ENCODE measurements at places on chromosomes 2 and 18.

DNA sequence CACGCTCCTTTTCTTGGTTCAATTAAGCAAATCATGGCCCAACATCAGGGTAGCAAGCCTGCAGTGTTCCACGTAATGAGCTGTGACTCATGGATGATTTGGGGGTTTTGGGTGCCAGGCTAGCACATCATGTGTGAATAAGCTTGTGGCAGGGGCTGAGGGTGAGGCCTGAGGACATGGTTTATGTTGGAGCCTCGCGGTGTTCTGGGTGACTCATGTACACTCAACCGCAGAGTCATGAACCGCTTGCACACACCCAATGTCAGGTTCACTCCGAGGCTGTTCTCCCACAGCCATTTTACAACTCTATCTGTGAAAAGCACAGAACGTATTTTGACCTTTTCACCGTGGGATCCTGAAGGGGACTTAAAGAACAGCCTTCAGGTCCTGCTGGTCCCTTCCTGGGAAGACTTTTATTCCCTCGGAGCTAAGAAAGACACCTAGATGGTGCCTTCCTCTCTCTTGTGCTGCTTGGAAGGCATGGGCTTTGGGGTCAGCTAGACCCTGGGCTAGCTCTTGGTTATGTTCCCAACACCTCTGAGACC lies 139.9 kb upstream of the ZEB2 start:
- no peak for DNase-seq

DNA sequence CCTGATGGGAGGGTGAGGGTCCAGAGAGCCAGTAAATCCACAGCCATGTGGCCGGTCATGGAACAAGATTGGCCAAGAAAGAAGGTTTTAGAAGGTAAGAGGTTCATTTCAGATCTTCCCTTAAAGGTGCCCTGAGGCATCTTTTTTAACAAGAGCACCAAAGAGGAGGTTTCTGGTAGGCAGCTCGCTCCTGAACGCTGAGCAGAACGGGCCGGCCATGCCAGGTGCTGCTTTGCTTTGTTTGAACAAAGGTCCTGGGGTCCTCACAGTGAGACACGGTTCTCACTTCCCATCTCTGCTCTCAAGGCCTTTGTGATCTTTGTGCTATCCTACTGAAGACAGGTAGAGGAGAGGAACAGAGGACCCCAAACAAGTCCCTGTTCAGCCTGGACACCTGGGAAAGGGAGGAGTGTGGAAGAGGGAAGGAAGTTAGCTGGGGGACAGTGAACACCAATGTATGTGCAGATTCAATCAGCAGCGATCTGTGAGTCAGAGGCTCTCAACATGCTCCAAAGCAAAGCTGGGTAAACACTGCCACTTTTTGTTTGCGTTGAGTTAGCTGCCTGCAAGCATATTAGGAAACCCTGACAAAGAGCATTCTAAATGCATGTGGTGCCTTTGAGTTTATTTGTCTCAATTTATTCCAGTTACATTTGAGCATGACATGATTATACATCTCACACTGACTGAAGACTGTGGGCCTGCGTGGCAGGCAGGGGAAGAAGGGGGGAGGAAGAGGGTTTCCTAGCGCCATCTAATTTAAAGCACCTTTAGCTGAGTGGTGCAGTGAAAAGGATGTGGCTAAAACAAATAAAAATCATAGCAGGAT lies 102.4 kb downstream of the ASB1 start:
- DNase-seq = no peak

DNA sequence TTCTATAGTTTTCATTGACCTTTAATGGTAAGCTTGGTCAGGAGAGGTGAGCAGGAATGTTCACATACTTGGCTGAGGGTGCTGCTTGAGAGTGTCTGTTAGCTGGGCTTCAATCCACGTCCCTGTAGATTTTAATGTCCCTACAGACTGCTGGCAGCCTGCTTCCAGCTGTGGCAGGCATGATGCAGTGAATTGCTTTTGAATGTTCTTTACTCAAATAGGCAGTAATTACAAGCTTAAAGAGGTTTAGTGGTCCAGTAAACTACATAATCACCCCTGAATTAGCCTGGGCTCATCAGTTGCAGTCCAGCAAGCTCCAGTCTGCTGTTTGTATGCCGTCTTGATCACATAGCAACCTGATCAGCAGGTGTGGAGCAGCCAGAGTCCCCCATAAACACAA lies 102.1 kb downstream of the MEIS1 start:
- no peak for DNase-seq

- no peak for DNase-seq
Observed at GRCh38 chr2:7060156-7060555, 142.9 kb downstream of the RNF144A start.

GRCh38 chr18:76988827-76989646 lies 143.5 kb downstream of the MBP start:
- DNase-seq = no peak

GRCh38 chr18:28459587-28459986 lies 282.7 kb upstream of the CDH2 start:
- DNase-seq = no peak

DNA sequence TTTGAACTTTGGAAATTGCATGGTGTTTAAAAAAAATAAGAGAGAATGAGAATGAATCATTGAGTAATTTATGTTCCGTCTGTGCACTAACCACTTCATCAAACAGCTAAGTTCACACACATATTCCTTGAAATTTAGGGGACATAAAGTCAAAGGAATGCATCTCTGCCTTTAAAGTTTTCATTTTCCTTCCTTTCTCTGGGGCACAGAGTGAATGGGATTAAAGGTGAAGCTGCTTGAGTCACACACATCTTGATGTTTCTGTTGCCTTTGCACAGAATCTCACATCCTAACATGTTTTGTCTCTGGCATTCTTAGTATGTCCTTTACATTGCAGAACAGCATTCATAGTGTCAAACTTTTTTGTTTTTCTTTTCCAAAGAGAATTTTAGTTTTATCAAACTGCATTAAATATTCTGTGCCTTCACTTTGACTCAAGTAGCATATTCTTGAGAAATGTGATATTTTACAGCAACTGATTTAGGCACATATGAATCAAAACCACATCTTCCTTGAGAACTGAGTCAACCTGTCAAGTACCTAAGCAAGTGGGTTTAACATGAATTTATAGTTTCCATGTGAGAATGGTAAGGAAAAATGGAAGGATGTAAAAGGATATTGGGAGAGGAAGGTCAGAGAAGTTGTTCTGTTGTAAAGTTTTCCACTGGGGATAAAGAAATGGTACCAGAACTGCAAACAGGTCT lies 169.1 kb upstream of the THUMPD2 start:
- DNase-seq = no peak

GRCh38 chr2:97669448-97669847 lies at the start of gene C2orf92:
Gene C2orf92 (plus strand): TSS chr2:97669713. CDS start chr2:97669789, 76 bp downstream.
- no peak for DNase-seq

- DNase-seq = no peak
Observed at GRCh38 chr2:111157071-111157661, 36.5 kb downstream of the BCL2L11 start.

DNA sequence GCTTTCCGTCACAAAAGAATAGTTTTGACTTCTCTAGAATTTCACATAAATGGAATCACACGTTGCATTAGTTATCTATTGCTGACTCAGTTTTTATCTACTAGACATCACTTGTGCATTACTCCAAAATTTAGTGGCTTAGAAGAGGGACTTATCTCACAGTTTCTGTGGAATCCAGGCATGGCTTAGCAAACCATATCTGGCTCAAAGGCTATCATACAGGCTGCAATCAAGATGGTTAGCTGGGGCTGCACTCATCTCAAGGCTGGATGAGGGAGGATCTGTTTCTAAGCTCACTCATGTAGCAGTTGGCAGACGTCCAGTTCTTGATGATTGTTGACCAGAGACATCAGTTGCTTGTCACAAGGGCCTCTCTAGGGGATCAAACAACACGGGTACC lies 6.6 kb upstream of the DSC3 start:
- no peak for DNase-seq

GRCh38 chr2:206257350-206257749 lies 17.1 kb upstream of the ZDBF2 start:
- DNase-seq = no peak

DNA sequence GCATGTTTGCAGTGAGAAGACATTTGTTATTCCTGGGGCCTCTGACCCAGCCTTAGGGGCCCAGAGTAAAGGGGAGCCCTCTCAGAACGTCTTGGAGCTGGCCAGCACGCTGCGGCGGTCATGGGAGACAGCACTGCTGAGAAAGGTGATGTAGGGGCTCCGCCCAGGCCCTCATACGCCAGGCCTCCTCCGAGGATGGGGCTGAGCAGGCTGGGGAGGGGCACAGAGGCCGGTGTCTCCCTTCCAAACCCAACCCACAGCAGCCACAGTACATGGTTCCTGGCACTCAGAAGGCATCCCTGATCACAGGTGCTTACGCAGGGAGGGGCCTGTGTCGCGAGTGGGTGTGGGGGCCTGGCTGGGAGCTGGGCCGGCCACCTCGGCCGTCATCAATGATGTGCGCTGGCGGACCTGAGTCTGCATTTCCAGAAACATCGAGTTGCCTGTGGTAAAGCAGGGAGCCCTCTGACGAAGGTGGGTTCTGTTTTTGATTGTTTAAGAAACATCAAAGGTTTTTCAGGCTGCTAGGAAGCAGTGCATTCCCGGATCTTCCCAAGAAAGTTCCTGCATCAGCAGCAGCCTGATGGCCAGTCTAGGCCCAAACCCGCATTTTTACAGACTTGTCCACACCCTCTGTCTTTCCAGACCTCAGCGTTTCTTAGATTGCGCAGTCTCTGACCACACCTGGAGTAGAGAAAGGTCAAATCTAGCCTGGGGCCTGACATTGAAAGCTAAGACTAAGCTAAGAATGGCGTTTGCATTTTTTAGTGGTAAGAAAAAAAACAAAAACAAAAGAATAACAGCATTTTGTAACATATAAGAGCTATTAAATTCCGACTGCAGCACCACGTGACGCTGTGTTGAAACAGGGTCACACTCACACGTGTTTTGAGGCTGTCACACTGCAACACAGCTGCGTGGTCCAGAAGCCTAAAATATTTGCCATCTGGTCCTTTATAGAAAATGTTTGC lies 51.2 kb upstream of the PXDN start:
- no peak for DNase-seq

DNA sequence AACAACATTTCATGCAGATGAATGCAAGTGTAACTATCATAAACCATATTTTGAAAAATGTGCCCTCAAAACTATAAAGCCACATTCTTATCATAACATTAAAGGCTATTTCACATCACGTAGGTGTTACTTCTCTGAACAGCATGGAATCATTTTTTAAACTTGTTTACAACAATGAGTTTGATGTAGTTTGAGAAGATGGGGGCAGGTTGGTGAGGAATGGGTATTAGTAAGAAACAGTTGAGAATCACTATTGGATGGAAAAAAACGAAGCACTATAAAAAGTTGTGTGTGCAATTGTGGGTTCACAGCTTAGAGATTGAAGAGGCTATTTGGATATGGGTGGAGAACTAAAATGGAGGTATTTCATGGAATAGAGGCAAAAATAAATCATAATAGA lies 569.1 kb downstream of the ARHGAP15 start:
- DNase-seq = no peak

- DNase-seq = no peak
Observed at GRCh38 chr2:67213270-67213670, 183.9 kb upstream of the ETAA1 start.

GRCh38 chr2:45343251-45344017 lies 267.6 kb downstream of the SRBD1 start:
- DNase-seq = no peak

GRCh38 chr18:76499021-76499420 lies 4.0 kb upstream of the ZNF516 start:
- no peak for DNase-seq

DNA sequence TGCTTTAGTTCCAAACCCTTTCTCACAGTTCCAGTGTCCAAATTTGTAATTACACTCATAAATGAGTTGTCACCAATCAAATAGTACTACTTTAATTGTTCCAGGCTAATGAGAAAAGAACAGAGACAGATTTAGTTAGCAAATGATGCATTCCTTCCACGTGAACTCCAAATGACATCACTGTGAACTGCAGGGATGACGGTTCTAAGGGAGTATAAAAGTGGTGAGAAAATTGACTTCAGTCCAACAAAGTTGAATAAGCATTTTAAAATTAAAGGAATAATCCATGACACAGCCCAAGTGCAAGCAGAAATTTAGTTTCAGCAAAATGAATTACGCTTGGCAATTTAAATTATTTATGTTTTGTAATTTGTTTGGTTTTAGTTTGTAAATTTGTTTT lies 102.0 kb upstream of the LRATD1 start:
- no peak for DNase-seq

DNA sequence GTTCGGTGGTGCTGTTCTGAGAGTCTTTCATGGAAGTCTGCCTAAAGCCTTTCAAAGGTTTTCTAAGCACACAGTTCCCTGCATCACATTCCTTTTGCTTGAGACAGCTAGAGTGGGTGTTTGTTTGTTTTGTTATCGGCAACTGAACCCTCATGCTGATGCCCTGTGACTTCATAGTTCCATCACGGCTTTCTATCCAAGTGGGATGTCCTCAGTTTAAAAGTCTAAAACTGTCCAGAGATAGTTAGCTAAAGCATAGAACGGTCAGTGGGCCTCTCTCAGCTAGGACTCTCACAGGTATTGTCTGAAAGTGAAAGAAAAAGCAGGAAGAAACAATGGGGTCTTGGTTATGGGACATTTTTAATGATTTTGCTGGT lies 337.3 kb downstream of the OSR1 start:
- DNase-seq = no peak

DNA sequence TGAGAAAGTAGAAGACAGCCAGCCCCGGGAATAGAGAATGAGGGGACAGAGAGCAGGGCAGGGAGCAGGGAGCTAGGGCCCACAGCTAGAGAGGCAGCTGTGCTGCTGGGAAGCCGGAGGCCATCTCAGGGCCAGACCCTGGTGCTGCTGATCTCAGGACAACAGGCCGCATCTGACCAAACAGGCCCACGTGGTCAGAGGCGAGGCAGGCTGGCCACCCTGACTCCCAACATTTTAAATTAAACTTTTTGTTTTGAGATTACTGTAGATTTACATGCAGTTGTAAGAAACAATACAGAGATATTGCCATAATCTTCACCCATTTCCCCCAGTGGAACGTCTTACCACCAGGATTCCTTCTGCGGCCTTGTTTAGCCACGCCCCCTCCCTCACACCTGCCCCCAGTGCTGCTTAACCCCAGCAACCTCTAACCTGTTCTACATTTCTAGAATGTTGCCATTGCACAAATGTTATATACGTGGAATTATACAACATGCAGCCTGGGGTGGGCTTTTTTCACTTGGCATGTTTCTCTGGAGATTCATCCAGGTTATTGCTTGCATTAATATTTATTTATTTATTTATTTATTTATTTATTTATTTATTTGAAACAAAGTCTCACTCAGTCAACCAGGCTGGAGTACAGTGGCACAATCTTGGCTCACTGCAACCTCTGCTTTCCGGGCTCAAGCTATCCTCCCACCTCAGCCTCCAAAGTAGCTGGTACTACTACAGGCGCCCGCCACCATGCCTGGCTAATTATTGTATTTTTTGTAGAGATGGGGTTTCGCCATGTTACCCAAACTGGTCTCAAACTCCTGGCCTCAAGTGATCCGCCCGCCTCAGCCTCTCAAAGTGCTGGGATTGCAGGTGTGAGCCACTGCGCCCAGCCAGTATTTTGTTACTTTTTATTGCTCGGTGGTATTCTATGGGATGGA lies 48.6 kb upstream of the GPR17 start:
- no peak for DNase-seq

- no peak for DNase-seq
Observed at GRCh38 chr2:100813527-100813926, 6.4 kb upstream of the NPAS2 start.
